Stimulated activated naive CD8-positive, alpha-beta T cell treated with anti-CD3 and anti-CD28 coated beads, Interleukin-15, Interleukin-2, amounts not matched to agents 100 U/mL and 50 U/mL, for 24 hours (primary cell): ENCODE measurements at places on chromosomes 16 and 17.
A peak's percentile ranks its signal among the peaks of the same experiment; 100 is the strongest.

DNA sequence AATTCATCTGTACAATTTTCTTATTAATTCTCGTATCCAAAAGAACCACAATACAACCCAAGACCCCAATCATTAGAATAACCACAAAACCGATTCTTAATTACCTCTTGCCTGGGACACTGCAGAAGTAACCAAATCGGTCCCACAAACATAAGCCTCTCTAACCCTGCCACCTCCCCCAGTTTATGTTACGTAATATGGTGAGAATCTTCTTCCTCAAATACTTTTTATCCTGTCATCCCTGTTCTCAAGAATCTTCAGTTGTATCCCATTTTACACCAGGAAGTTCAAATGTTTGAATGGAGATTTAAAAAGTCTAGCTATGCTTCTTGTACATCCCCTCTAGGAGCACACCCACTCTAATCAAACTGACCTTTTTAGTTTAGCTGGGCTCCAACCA is 269.3 kb upstream of the TBX2 start:
- no peak for DNase-seq

DNA sequence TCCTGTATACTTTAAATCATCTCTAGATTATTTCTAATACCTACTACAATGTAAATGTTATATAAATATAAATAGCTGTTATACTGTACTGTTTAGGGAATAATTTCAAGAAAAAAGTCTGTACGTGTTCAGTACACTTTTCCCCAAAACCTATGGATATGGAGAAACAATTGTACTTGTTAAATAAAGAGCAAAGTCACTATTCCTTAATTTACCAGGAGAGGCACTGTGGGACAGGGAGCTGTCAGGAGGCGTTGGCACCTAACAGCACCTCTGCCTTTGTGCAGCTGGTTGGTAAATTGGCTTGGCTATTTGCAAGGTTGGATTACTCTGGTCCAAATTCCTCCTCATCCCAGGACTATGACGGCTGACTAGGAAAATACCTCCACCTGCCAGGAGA is 28.0 kb downstream of the CRHR1 start:
- DNase-seq, result no peak

DNA sequence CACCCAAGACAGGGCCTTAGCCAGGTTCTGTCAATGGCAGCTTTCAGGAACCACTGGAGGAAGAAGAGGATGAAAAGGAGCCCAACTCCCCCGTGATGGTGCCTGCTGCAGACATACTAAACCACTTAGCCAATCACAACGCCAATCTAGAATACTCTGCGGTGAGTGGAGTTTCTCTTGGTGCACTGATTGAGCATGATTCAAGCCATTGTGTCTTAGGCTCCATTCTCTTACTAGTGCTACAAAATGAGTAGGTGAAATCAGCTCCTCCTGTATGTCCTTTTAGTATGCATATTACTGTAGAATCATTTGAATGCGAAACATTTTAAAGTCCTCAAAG is 1.4 kb downstream of the SETD6 start:
- no peak for DNase-seq

DNA sequence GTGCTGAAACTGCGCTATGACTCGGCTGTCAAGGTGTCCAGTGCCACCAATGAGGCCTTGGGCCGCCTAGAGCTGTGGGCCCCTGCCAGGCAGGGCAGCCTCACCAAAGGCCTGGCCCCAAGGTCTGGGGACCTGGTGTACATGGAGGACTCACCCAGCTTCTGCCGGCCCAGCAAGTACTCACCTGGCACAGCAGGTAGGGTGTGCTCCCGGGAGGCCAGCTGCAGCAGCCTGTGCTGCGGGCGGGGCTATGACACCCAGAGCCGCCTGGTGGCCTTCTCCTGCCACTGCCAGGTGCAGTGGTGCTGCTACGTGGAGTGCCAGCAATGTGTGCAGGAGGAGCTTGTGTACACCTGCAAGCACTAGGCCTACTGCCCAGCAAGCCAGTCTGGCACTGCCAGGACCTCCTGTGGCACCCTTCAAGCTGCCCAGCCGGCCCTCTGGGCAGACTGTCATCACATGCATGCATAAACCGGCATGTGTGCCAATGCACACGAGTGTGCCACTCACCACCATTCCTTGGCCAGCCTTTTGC is 25.0 kb downstream of the WNT9B start:
- DNase-seq, result no peak

DNA sequence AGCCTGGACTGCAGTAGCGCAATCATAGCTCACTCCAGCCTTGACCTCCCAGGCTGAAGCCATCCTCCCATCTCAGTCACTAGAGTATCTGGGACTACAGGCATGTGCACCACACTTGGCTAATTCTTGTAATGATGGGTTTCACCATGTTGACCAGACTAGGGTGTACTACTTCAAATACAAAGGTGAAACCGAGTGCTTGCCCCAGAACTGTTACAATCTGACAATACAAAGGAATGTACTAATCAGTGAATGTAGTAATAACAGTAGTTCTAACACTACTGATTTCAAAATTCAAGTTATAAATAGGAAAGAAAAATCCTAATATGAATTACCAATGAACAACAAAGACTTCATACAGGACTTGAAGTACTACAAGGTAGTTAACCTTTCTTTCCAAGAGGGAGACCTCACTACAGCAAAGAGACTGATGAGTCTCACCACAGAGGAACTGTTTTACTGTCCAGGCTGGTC is 24.4 kb downstream of the CRK start:
- DNase-seq, result no peak

GRCh38 chr16:8588682-8589056 is 1.6 kb downstream of the TMEM114 start:
- no peak for DNase-seq

DNA sequence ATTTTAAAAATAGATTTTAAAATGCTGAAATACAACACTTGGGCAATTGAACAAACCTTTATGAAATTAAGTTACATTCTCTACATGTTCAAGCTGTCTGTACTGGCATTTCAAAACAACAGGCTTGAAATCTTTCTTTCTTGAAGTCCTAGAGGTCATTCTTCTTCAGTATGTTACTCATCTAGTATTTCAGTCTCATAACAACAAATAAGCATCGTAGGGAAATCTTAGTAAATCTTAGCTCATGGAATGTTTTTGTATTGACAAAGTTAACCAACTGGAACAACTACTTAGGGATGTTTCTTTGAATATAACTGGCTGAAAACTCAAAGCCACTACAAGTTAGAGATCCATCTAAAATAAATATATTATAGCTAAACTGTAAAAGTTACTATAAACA is 96.6 kb downstream of the KIF2B start:
- no peak for DNase-seq

- DNase-seq, result no peak
These were observed 41.9 kb upstream of the ATP2A3 start for GRCh38 chr17:4006165-4006589.

- no peak for DNase-seq
These were observed 4.4 kb downstream of the ATP2A1 start for GRCh38 chr16:28882551-28883160.

- DNase-seq, result no peak
These were observed 4.9 kb downstream of the GIT1 start for GRCh38 chr17:29584452-29585079.

DNA sequence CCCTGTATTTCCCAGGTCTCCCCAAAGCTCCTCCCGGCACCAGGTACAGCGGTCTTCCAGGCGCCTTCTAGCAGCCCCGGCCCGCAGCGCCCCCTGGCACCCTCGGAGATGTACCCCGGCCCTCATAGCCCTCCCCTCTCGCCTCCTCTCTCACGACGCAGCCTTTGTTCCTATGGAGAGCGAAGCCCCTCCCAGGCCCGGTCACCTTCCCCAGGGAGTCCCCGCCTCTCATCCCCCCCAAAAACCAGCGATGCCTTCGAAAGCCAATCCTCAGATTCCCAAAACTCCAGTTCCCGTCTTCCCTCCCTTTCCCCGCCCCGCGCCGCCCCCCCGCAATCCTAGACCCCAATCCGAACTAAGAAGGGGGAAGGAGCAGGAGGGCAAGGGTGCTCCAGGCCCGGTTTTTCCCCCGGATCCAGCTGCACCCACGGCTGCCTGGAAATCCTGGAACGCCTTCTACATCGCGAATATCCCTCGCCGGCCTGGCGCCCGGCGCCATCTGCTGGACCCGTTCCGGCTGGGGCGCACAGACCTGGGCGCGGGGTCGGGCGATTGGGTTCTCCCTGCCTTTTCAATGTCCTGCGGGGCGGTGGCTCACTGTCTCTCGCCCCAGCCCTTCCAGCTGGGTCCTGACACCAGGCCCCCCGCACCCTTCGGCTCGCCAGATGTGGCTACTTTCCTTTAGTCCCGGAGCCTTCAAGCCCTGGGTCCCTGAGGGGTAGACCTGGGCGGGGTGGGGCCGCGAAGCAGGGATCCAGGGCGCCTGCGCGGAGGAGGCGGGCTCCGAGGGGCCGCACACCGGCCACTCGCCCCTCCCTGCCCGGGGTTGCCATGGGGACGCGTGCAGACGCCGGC is at the start of gene DNAH2:
TSS of gene DNAH2 (plus strand) at position 844 of the 855 bp plus-strand sequence. CDS start 1,991 bp downstream, outside the sequence.
- DNase-seq, result peak; percentile 77

DNA sequence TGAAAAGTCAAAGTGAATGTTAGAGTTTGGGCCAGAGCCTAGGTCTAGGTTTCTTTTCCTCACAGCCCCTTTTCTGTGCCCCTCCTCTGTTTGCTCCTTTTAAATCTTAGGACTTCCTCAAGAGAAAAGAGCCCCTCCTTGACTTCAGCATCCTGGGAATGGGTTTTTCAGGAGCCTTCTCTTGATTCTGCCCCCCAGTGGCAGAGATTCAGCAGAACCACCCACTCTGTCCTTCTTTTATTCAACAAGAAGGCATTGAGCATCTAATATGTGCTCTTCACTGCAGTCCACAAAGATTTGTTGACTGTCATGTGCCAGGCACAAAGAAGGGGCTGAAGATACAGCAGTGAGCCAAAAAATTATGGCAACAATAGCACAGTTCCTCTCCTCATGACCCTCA is 270.8 kb upstream of the CDH5 start:
- no peak for DNase-seq

DNA sequence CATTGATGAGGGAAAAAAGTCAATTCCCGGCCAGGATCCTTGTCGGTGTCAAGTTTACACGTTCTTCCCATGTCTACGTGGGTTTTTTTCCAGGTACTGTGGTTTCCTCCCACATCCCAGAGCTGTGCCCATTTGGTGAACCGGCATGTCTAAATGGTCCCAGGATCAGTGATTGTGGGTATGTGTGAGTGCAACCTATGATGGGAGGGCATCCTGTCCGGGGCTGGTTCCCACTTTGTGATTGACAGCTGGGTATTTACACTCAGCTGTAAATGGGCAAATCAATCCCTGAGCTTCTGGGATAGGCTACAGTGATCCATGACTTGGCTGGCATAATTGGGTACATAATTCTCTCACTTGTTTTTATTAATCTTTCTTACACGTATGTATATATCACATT is 91.2 kb upstream of the IRX6 start:
- no peak for DNase-seq

- DNase-seq, result no peak
These were observed 2.3 kb downstream of the CCL1 start for GRCh38 chr17:34360601-34361270.

- peak; percentile 4 for DNase-seq
These were observed 451.5 kb upstream of the HSBP1 start for GRCh38 chr16:83356266-83356665.

DNA sequence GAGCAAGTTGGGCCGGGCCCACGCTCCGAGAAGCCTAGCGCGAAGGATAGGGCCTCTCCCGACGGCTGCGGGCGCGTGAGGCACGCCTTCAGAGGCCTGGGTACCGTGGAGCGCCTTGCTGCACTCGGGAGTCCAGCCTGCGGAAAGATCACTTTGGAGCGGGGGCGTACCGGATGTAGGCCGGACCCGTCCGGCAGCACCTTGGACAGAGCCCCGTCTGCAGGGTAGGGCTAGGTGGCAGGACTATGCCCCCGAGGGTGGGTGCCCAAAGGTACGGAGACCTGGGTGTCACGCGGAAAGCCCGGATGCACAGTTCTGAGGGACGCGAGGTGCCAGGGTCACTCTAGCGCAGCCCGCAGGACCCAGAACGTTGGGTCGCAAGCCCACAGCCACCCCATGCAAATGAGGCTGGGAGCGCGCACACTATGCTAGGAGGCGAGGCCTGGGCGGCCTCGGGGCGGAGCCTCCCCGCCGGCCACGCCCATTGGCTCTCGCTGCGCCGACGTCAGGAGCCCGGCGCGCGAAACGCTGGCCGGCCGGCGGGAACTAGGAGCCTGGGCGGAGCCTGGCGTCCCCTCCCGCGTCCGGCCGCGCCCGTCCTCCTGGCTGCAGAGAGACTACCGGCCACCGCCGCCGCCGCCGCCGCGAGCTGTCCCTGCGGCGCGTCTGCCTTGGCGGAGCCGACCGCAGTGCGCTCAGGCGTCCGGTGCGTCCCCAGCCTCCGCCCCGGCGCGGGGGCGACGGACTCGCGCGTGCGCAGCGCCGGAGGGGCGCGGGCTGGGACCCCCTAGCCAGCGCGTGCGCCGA is at the start of gene PAQR4:
TSS of gene PAQR4 (plus strand) at position 611 of the 807 bp plus-strand sequence. CDS start 327 bp downstream, outside the sequence.
- DNase-seq, result peak; percentile 89

DNA sequence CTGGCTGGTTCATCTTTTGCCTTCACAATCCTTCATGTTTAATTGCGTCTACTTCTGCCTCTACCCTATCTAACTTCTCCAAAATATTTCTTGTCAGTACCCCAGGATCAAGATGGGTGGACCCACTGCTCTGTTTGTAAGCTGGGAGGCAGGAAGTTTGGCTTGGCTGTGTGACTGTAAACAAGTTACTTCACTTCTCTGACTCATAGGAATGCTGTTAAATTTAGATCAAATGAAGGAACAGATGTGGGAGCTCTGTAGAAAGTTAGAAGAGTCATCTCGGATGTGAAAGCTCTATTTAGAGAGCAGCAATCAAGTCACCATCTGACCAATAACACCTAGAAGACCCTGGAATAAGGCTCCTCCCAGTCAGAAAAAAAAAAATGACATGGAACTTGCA is 55.2 kb upstream of the MRTFB start:
- DNase-seq, result no peak

DNA sequence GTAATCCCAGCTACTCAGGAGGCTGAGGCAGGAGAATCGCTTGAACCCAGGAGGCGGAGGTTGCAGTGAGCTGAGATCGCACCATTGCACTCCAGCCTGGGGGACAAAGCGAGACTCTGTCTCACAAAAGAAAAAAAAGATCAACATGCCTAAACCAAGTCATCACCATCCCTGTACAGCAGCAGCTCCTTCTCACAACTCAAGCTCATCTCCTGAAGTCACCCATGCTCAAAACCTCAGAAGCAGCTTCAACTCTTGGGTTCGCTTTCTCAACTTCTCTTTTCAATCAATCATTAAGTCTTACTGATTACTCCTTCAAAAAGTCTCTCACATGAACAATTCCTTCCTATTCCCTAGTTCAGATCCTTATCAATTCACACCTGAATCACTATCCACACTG is 31.3 kb downstream of the PHLPP2 start:
- DNase-seq, result no peak
